Activated T-cell treated with anti-CD3 and anti-CD28 coated beads, Interleukin-2, amount 50 U/mL, for 1 hour (primary cell): ENCODE measurements at places on chromosomes 2 and 18.

DNA sequence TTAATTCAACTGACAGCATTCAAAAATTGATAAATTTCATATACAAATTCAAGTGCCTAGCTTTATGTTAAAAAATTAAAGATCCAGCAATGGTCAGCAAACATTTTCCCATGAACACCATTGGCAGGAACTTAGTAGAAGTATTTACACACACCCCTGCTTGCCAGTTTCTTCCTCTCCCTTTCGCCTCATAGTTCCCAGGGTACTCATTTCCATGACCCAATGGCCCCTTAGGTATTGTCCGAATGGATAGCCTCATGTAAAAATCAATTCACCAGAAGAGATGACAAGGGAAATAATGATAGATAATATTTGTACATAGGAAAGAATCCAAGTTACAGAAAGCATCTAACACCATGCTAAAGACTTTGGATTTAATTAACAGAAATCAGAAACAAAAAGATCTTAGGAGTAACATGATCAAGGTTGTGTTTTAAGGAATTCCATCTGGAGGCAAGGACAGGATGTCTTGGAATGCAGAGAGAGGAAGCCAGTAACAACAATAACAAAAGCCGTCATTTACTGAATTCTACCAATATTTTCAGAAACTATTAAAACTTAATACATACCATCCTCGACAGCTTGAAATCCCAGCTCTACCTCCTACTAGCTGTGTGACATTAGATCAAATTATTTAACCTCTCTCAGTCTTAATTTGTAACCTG, 423.0 kb downstream of the IRS1 start:
- DNase-seq: no peak

GRCh38 chr2:45669032-45669486, 17.6 kb downstream of the PRKCE start:
- no peak for DNase-seq

GRCh38 chr2:120660771-120661459, 74.8 kb upstream of the GLI2 start:
- no peak for DNase-seq

GRCh38 chr2:153354377-153354776, 124.2 kb downstream of the RPRM start:
- no peak for DNase-seq

DNA sequence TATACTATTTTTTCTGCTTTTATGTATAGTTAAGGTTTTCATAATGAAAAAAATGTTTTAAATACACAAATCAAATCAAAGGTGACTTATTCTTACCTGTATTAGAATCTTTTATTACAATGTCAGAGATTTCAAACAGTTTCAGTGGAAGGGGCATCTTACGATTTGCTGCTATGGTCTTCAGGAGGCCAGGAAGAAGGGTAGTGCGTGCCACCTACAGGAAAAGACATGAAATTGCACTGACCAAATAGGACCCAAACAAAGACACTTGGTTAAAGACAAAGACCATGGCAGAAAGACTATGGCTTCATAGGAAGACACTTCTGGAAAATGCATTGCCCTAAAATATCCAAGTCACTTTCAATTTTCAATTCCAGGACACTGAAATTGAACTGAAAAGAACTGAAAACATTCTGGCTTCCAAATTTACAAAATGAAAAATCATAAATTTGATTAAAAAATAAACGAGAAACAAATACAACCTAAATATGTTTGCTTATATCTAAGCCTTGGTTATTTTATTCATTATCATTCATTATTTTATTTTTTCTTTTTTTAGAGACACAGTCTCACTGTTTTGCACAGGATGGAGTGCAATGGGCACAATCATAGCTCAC, 42.1 kb downstream of the FARSB start:
- DNase-seq: no peak

GRCh38 chr2:148646231-148646559, 1.6 kb downstream of the EPC2 start:
- no peak for DNase-seq

DNA sequence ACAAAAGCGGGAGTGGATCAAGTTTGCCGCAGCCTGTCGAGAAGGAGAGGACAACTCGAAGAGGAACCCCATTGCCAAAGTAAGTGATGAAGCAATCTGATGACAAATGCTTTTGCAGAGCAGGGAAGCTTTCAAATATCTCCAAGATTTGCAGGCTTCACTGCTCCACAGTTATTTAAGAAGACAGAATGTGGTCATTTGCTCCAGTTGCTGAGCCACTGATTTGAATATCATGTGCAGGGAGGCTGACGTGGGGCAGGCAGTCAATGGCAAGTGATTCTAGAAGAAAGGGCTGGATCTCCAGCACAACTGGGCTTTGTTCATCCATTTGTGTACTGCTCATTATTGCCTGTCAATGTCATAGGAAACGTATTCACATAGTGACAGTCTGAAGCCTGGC, 10.2 kb downstream of the DSG4 start:
- no peak for DNase-seq

GRCh38 chr18:2535419-2535910, 35.8 kb downstream of the METTL4 start:
- DNase-seq: no peak

GRCh38 chr18:36634573-36635216, 194.1 kb downstream of the TPGS2 start:
- DNase-seq: no peak

DNA sequence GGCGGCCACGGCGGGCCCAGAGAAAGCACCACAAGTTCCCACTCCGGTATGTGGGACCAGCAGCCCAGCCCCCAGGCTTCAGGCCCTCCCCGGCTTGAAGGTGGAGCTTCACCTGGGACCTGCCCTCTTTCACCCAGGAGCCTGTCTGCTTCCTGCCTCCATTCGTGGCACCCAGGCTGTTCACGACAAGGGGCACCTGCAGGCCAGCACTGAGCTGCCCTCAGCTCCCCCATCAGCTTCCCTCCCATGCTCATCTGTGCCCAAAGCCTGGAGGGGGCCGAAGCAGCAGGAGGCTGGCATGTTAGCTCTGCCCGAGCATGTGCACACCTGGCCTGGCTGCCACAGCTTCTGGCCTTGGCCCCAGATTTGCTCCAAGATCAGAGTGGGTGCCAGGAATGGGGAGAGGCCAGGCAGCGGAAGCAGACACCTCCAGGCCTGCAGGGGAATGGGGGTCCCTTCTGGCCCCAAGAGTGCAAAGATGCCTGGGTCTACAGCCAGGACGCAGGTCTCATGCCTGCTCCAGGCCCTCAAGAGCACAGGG, 312.4 kb upstream of the SYT4 start:
- no peak for DNase-seq

DNA sequence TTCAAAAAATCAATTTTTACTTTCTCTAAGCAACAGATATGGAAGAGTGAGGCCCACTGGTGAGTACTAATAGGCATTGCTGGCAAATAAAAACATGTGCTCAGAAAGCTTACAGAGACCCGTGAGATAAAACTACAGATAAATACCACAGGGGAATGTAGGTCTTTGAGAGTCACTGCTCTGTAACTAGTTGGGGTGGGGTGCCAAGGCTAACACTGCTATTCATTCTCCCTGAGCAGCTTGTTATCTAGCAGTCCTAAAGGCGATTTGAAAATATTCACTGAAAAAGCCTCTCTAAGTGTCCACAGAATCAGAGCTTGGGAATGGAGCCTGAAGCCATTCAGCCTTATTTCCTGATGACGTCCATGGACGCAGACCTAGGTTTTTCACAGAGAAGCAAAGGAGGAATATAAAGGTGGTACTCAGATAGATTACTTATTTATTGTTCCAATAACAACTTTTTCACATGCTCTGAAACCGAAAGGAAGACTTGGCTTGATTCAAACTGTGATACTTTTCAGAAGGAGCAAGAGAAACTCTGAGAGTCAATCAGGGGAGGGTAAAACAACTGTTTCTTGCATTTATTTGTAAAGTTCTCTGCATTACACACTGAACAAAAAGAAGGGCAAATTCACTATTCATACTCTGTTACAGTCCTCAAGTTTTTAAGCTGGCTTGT, 188.4 kb downstream of the PPP1R1C start:
- no peak for DNase-seq

DNA sequence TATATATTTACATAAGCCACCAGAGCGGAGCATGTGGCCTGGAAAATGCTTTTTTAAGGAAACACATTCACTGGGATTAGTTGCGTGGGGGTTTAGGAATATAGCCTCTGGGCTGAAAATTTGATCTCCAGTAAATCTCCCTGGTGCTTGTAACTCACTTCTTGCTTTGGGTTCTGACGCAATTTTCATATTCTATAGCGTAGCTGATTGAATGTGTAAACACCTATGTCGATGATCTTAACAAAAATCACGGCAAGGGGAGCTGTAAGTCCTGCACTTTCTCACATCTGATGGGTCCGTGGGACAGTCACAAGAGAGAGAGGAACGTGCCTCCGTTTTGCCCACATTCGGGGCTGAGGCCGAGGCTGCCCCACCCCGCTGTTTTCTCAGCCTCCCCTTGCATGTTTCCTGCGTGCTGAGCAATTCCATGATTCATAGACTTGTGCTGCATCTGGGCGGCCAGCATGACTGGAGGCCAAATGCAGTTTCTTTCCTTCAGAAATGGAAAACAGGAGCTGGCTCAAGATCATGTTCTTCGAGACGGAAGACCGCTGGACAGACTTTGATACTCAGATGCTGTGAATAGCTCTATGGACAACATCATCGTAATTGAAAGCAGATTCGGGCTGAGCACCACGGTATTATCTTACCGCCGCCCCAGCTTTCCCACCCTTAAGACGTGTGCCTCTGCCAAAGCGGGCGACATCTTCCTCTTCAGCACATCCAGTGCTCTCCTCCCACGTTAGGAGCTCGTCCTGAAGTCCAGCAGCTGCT, 109.2 kb downstream of the TMEM18 start:
- no peak for DNase-seq

- no peak for DNase-seq
Observed at GRCh38 chr18:68467957-68468356, 247.0 kb downstream of the TMX3 start.

GRCh38 chr2:175929850-175930249, 72.2 kb downstream of the LNPK start:
- no peak for DNase-seq

DNA sequence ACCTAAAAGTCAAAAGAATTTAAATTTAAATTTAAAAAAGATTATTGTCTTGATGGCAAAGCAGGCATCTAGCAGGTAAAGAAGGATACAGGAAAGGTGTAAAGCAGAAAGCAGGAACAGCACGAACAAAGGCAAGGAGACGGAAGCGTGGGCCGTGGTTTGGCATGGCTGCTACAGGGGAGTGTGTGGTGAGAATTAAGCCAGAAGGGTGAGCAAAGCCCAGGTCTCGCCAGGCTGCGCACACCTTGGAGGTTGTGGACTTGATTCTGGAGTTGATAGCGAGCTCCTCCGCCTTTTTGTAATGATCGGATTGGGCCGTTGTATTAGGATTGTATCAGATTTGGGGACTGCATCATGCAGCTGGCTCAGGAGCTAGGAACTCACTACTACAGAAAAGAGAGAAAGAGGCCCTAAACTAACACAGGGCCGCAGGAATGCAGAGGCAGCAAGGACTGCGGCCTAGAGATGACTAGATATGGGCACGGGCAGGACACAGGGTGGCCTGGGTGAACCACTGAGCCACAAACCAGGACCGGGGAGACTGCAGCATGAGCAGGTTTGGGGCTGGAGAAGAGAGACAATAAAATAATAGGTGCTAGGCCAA, 71.4 kb upstream of the TMEM247 start:
- no peak for DNase-seq

GRCh38 chr2:16014041-16014787, 73.9 kb downstream of the MYCN start:
- no peak for DNase-seq

DNA sequence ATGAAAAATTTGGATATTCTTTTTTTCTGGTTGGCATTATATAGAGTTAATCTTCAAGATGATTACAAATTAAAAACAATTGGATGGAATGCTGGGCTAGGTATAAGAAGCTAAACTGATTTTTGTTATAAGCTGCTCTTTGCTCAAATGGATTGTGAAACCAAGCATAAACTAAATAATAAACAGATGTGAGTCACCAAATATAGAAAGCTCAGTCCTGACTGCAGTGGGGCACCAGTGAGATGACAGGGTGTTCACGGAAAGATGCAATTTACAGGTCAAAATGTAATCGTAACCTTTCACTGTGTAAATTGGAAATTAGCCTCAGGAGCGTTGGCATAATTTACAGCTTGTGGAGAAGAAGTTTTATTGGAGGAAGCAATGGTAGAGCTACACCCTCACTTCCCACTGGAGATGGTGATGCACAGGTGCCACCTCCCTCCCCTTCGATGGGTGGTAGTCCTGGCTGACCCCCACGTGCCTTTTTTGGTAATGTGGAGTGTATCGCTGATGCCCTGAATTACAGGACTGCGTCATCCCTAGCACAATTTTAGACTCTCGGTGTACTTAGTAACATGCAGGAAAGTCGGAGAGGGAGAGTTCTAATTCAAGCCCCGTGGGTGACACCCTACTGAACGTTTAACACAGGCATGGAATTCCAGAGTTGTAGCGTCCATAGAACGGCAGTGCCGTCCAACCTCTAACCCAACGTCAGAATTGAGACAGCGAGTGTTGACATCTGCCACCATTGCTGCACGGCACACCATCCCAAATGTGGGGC, 73.9 kb upstream of the NFATC1 start:
- no peak for DNase-seq

GRCh38 chr18:66729442-66730239, 125.8 kb upstream of the CDH19 start:
- DNase-seq: no peak

DNA sequence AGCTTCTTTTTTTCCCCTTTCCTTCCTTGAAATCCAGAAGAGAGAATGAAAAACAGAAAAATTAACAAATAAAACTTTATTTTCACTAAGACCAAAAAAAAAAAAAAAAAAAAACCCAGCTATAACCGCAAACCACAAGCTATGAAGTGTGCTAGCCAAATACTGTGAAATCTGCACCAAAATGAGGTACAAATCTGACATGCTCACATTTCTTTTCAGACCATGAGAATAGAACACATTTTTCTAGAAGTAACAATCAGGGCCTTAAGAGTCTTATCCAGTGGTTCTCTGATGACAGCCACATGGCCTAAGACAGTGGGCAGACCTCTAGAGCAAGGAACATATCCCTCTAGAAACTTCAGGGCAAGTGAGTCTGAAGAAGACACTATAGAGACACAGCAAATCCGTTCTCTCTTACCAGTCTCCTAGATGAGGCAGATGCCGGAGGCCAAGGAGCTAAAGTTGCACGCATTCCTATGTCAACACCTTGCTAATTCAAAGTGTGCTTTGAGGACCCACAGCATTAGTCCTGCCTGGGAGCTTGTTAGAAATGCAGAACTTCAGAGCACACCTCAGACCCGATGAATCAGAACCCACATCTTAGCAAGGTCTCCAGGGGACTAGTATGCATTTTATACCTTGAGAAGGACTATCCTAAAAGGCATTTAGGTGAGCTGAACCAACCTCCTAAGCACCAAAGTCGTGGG, 317.1 kb downstream of the MYCN start:
- DNase-seq: no peak

- no peak for DNase-seq
Observed at GRCh38 chr2:96247009-96247408, 18.8 kb downstream of the TMEM127 start.

GRCh38 chr2:229300790-229301189, 29.7 kb upstream of the PID1 start:
- no peak for DNase-seq

GRCh38 chr2:65453916-65454315, 21.5 kb upstream of the SPRED2 start:
- no peak for DNase-seq

- no peak for DNase-seq
Observed at GRCh38 chr2:9539531-9539930, 16.1 kb downstream of the ADAM17 start.
